ENCODE measurements at places on chromosomes 6 and 20. TPM values are rescaled to one million over a fixed set of nuclear protein-coding genes. Genes with fewer than 3 reads are reported as not detected.

PNPLA1 gene
- total RNA-seq: not detected

LEMD2 gene
- total RNA-seq: 104 TPM

PMEPA1 gene
- 10.0 TPM for total RNA-seq

COL9A3 gene
- total RNA-seq: 0.20 TPM

SFTA2 gene
- total RNA-seq: not detected

ZNF165 gene
- total RNA-seq: 0.92 TPM

TAP1 gene
- total RNA-seq: 92.1 TPM

OR12D3 gene
- not detected for total RNA-seq

CCN2 gene
- total RNA-seq: not detected

CTCFL gene
- not detected for total RNA-seq

IRAK1BP1 gene
- 3.2 TPM for total RNA-seq

GATA5 gene
- total RNA-seq: not detected

SMLR1 gene
- total RNA-seq: not detected

Measured in naive thymus-derived CD4-positive, alpha-beta T cell (primary cell).